A673 (cell line): ENCODE measurements at places on chromosomes 7 and 10. TPM values are rescaled to one million over a fixed set of nuclear protein-coding genes. Genes with fewer than 3 reads are reported as not detected.

Gene ABCB4
- 0.15 TPM in 1 of 2 replicates, not detected in the other for total RNA-seq

- no peak for DNase-seq
These were observed 293.6 kb downstream of the ARHGAP12 start for GRCh38 chr10:31635009-31635408.

DNA sequence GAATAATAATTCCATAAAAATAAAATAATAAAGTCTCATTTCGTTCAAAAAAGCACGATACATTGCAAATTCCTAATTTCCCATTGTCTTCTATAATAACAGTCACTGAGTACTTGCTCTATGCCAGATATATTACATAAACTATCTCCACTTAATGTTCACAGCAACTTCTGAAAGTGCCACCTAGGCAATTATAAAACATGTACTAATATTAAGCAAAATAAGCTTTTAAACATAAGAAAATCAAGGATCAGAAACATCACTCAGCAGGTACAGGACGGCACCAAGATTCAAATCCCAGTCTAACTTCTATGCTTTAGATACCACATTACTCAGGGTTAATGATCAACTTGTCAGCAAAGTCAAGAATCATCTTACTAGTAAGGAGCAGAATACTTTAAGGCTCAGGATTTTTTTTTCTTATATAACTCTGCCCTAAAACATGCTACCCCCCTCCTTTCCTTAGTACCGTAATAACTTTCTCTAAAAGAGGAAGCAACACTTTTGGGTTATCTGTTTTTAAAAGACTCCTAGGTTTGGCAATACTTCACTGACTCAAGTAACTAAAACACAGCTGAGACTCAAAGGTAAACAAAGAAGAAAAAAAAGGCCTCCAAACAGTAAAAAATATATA lies 51.3 kb downstream of the USP6NL start:
- DNase-seq, result no peak

DNA sequence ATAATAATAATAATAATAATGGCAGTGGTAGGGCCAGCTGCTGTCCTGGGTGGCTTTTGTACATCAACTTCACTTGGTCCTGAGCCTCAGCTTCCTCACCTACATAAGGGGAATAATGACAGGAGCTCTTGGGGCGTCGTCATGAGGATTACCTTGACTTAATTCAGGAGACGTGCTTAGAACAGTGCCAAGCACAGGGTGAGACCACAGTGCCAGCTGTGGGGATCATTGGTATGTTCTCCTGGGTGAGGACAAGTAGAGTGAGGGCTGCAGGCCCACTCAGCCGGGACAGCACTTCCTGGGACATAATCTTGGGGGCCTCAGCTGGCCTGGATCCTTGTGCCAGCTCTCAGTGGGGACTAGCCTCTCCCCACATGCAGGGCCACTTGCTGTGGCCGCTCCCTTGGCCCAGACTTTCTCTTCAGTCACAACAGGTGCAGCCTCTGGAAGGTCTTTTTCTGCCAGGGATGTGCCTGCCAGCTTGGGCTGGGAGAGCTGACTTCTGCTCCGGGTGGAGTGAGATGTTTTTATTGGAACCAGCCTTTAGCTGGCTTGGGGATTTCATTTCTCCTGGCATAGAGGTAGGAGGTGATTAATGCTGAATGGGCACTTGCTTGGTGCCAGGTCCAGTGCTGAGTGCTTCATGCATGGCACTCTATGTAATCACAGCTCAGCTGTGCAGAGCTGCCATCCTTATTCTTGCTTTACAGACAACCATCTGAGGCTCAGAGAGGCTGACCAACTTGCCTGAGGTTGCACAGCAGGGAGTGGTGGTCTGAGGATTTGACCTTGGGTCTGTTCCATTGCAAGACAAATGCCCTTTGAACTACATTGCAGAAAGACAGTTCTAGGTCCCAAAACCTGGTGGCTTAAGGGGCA lies 45.3 kb downstream of the TSPAN15 start:
- DNase-seq, result no peak

- no peak for DNase-seq
These were observed 126.5 kb upstream of the VKORC1L1 start for GRCh38 chr7:65746398-65746669.
